ENCODE measurements at places on chromosomes 4 and X.

DNA sequence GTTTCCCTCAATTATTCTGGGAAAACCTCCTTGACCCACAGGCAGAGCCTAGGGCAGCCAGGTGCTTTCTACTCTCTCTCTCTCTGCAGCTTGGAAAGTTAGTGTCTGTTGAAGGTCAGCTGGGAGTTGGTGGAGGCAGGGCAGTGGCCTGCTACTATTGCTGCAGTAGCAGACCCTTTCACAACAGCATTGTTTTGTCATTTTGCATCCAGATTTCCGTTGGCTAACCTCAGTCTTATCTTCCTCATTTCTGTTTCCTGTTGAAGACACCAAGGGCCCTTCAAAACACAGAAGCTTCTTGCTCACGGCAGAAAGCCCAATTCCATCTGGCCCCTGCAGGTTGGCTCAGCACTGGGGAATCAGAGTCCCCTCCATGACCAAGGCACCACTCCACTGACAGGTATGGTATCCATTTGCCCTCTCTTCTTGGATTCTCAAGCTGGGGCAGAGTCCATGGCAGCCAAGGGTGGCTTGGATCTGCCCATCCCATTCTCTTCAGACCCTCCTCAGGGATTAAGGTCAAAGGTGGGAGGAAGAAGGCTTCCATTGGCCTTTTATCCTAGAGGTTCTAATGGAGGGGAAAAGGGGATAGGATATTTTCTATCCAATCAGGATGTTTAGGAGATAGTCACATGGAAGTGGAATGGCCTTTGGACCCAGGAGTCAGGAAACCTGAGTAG, 24.6 kb downstream of the VSIG4 start:
- DNase-seq, result no peak

GRCh38 chr4:186318481-186318880, 52.5 kb downstream of the F11 start:
- DNase-seq, result no peak

DNA sequence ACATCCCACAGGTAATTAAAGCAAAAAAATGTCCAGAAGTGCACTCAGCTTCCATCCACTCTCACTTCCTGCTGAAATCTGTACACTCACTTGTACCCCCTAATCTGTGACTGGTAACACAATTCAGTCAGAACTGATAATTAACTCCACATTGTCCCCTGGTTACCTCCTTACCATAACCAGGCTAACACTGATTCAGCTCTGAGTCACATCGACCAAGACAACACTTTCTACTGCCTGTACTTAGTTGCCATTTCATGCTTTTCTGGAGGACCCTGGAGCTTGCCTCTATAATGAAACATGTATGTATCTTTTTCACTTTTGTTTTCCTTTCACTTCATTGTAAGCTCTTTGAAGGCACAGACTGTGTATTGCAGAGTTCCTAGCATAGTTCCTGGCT, 130.9 kb upstream of the GABRG1 start:
- DNase-seq, result no peak

GRCh38 chrX:17104433-17104832, 158.0 kb downstream of the REPS2 start:
- no peak for DNase-seq

- DNase-seq, result no peak
Observed at GRCh38 chr4:186740822-186741221, 17.2 kb upstream of the FAT1 start.

- no peak for DNase-seq
Observed at GRCh38 chrX:45309096-45309495, 108.4 kb upstream of the DIPK2B start.

DNA sequence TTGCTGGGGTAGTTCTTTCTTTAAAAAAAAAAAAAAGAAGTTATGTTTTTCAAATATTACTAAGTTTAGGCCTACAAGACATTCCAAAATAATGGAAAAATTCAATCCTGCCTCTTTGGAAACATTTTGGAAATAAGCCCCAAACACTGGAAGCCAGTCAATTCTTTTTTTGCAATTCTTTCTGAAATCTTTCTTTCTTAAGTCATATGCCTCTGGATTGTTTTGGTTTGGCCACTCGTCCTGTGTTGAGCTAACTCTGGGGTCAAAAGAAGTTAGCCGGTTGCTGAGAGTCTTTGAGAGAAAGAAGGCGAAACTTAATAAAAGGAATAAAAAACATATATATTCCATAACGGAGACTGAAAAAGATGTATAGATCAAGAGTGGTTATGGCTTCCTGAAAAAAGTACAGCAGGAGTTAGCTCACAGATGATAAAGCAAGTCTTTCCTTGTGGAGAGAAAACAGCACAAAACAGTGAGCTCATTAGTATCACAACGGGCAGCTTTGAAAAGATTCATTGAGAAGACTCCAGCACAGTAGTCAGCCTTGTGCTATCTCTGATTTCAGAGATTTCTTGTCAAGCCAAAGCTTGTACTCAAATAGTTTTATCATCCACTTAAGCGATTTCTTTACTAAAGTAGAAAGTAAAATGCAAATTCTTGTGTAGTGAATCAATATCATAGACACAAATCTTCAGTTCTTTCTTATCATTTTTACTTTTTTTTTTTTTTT, 64.8 kb downstream of the PLS3 start:
- no peak for DNase-seq
